NCI-H2081 (cell line): ENCODE measurements at places on chromosomes 4 and X.

DNA sequence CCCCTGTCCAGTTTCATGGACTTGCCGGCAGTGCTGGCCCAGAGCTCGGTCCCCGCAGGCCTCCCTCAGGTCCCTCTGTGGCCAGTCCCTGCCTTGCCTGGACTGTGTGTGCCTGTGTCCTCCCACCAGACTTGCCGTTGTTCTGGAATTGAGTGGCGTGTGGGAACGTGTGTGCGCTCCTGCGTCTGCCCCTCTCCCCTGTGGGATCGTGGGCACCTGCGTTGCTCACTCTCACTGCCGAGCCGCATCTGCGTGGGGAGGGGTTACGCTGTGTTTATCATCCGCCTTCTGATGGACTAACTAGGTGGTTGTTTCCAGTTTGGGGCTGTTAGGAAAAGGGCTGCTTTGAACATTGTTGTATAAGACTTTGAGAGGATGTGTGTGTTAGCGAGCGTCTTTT lies 21.2 kb downstream of the PCGF3 start:
- DNase-seq = no peak

DNA sequence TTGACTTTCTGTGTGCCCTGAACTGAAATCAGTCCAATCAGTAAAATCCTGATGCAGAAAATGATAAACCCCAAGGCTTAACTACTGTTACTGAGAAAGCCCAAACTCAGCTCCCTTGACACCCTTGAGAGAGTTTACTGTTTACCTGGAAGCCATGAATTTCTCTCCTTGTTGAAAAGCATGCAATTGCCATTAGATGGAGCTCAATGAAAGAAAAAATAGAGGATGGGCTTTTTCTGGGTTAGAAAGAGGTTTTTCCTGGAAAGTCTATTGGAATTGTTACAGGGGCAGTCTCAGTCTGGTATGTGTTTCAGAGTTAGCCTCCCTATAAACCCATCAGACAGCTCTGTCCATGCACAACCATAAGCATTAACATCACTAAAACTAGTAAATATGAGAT lies 66.4 kb upstream of the C4orf54 start:
- peak; percentile 29 for DNase-seq

- no peak for DNase-seq
Observed at GRCh38 chr4:98643755-98644154, 14.7 kb downstream of the TSPAN5 start.

- DNase-seq = no peak
Observed at GRCh38 chrX:108601276-108601675, 135.1 kb downstream of the IRS4 start.
